ENCODE measurements at places on chromosomes 13 and 19. TPM values are rescaled to one million over a fixed set of nuclear protein-coding genes. Genes with fewer than 3 reads are reported as not detected.

DNA sequence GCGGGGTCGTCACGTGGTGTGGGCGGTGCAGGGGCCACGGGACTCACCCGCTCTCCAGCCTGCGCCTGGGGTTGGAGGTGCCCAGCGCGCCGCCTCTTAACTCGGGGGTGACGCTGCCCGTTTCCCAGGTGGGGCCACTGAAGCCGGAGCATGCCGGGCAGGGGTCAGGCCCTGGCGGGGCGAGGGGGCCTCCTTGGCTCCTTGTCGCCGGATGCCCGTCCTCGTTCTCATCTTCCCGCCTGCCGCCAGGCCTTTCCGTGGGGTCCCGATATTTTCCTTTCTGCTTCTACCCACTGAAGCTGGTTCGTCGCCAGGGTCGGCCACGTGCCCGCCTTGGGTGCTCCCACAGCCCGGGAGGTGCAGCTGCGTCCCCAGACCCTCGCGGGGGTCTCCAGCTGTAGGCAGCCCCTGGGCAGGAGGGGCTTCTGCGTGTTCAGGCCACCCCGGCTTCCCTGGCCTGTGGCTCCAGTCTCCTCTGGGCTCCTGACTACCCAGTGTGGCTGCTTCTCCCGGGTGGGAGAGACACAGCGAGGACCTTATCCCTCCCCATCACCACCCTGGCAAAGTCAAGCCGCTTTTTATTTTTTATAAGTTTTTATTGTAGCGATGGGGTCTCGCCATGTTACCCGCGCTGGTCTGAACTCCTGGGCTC is 772 bp downstream of the FAM174C start:
- DNase-seq, result no peak

DNA sequence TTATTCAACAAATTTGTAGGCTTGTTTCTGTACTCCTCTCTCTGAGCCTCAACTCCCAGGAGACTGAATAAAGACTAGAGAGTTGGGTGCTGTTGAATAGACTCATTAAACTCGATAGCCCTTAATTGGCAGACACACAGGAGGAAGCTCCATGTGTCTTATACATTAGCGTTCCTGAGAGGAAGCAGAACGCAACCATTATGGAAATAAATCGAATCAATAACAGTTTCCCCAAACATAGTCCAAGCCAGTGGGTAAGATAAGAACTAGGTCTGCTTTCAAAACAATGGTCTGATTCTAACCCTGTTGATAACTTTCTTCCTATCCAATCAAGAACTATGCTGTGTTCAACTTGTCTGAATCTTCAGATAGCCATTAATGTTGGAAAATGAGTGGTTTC is 118.1 kb upstream of the FNDC3A start:
- no peak for DNase-seq

- DNase-seq, result no peak
Measured at GRCh38 chr19:14006766-14007562, 844 bp upstream of the RFX1 start.

DNA sequence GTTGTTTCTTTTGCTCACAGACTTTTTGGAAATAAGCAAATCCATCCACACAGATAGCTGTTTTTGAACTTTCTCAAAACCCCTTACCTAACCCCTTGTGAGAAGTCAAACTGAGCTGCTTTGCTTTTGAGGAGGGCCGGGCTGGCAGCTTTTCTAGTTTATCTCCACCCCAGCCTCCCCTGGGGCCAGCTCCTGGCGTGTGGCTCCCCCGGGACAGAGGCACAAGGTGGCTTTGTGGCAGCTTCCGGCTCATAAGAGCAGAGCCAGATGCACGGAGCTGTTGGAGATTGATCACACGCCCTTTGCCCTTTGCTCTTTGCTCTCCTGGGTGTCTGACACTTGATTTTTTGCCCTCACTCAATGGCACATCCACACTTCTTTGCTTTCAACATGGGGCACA is 24.9 kb upstream of the RNF113B start:
- no peak for DNase-seq

DNA sequence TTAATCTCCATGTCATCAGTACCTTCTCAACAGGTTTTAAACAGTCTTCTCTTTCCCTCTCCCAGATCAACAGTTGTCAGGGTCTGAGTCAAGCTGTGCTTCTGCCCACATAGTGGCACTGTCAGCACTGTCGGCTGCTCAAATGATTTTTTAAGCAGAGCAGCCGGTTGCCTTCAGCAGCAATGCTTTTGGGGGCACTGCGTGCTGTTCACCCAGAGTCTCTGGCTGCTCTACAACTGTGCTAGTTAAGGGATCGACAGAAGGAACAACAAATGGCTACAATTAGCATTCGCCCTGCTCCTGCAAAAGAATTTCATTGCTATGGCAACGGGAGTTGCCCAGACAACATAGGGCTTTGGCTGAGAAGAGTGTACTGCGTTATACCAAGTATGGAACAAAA is 412.9 kb downstream of the DIAPH3 start:
- no peak for DNase-seq

- no peak for DNase-seq
Measured at GRCh38 chr13:81017513-81018152, 676.7 kb upstream of the SPRY2 start.

The PPAN gene
- polyA plus RNA-seq, result 10.1 TPM

The PALM3 gene
- 5.3 TPM for polyA plus RNA-seq

Data from liver (tissue), 10 donors.